ENCODE measurements at places on chromosomes 5 and 9.
A peak's percentile ranks its signal among the peaks of the same experiment; 100 is the strongest.

DNA sequence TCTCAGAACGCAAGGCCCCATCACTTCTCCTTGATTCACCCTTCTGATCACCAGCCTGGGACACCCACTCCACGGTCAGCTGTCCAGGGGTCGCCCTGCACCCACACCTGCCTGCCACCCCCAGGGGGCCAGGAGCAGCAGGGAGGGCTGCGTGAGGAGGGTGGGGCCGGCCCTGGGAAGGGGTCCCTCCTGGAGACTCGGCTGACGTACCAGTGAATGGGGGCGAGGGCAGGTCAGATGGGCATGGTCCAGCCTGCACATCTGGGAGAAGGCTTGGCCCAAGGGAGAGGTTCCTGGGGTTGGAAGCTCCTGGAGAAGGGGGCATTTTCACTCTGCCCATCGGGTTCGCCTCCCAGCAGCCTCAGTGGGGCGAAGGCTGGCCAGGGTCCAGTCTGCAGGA is 21.8 kb upstream of the SARDH start:
- no peak for DNase-seq

GRCh38 chr9:126894052-126894603 is 20.5 kb upstream of the RALGPS1 start:
- DNase-seq: no peak

DNA sequence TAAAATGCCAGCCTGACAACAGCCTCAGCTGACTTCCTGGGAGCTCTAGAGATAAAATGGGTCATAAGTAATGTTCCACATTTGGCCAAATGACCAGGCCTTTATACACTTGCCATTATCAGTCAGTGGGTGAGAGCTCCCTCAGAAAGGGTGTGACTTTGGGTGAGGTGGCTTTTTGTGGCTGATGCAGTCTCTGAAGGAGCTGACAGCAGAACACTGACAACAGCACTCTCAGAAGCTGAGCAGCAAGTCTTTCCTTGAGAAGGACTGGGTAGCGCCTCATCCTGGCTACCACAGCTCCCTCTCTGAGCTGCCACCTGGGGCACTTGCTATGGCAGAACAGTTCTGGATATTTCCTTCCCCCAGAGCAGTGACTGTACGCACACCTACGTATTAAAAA is 22.0 kb upstream of the GNAQ start:
- no peak for DNase-seq

DNA sequence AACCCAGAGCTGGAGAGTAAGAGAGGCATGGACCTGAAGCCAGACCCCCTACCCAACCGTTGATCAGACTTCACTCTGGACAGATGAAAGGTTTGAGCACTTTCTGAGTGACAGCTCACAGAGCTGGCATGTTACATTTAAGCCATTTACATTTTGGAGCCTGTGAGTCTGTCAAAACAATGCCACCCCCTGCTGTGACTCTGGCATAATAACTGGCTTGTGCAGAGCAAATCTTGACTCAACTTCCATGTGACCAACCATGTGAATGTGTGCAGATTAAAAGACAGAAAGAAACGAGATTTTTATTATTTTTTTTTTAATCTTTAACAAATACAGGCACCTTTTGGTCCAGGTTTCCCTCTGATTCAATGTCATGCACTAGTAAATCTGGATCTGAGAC is 48.5 kb downstream of the MFAP3 start:
- no peak for DNase-seq

DNA sequence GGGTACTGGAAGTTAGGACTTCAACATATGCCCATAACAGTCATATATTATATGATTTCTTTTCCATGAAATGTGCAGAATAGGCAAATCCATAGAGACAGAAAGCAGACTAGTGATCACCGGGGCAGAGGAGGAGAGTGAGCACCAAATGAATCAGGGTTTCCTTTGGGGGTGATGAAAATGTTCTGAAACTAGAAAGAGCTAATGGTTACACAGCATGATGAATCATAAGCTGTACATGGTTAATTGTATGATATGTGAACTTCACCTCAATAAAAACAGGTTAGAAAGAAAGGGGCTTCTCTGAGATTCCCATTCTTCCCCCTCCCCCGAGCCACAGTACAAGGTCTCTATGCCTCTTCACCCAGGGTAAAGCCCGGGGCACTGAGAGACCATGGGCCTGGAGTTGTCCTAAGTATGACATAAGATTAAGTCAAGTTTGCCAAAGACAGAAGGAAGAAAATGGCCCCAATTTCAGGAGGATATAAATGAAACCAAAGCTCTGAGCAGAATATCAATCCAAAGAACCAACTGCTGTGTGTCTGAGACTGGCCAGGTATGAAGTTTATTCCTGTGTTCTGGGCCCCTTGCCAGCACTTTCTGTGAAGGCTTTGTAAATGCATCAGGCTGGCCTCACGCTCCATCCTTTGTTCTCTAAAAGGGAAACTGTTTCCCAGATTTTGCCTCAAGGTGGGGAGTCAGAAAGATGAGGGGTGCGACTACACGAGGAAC is 243.8 kb downstream of the CDK5RAP2 start:
- DNase-seq: no peak

DNA sequence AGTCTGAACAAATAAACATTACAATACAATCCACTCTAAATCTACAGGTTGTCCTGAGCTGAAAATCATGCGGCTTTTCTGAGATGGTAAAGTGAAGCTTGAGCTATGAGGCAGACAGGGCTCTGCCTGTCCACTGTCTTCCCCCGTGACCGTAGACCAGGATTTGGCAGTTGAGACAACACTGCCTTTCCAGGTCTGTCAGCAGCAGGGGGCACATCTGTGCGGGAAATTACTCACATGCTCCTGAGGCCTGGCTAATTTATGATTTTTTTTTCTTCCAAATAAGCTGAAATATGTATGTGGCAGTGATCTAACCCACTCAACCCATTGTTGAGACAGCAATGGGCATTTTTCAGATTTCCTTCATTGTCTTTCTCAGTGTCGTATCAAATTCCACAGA is 307.9 kb downstream of the FBXL7 start:
- DNase-seq: no peak

DNA sequence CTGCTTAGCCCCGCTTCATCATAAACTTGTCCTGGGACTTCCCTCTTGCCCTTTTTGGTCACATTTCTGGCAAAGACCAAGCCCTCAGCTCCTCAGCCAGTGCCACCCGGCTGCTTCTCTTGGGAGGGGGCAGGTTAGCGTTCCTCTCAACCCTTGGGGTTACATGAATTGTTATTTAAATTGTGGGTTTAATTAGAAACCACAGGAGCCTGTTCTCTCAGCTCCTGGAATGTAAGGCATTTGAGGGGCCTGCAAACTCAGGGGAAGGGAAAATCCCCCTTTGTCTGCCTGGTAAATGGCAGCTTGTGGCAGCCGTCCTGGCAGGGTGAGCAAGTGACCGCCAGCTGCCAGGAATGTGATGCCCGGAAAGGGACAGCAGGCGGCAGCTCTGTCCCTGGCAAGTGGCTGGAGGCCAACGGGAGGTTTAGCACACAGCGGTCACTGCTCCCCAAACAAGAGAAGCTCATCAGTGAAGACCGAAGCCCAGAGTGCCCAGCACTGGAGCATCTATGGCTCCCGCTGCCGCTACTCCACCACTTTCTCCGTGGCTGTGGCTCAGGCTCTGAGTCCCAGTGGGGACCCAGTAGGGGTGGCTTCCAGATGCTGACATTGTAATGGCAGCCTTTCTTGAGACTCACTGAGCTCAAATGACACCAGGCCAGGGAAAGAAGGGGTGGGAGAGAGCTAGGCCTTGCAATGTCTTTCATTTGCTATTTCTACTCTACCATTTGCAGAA is 51.7 kb downstream of the SHB start:
- no peak for DNase-seq

DNA sequence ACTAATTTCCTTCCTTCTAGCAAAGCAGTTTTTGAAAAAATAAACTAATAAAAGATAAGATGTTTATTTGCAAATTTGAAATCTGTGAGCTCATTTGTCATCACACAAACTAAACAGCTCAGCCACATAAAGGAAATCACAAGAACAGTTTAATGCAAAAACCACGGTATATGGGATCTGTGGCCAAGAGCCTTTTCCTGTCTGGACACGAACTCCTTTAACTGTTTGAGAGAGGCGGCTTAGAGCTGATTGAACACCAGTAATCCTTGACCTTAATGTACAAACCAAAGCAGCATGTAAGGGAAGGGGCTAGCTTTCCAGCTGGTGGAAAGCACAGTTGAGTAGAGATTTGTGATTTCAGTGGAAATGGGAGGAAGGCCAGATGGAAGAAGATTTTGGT is 66.3 kb upstream of the SPINK5 start:
- DNase-seq: no peak

GRCh38 chr5:55601204-55601618 is 66.4 kb upstream of the PLPP1 start:
- peak; percentile 35 for DNase-seq

DNA sequence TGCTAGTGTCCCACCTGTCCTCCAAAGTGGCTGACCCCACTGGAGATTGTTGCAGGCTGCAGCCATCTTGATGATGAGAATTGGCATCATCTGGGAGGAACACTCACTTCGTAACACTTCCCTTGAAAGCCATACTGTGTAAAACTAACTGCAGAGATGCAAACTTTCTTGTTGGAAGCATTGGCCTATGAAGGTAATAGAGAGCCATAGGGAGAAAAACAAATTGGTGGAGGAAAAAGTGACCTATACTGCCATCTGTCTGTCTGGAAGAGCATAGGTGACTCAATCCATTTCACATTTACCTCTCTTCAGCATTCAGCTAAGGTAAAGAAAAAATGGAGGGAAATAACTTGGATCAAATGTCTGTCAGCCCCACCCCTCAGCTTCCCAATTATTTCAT is 473.4 kb downstream of the NTRK2 start:
- DNase-seq: no peak

- DNase-seq: no peak
Observed at GRCh38 chr9:36827593-36827992, 206.5 kb downstream of the PAX5 start.

- DNase-seq: no peak
Observed at GRCh38 chr9:112364761-112365160, 15.1 kb upstream of the HSDL2 start.

GRCh38 chr9:91056917-91057316 is 255.3 kb downstream of the SYK start:
- no peak for DNase-seq

- peak; percentile 32 for DNase-seq
Observed at GRCh38 chr9:32968101-32969011, 33.1 kb downstream of the APTX start.

DNA sequence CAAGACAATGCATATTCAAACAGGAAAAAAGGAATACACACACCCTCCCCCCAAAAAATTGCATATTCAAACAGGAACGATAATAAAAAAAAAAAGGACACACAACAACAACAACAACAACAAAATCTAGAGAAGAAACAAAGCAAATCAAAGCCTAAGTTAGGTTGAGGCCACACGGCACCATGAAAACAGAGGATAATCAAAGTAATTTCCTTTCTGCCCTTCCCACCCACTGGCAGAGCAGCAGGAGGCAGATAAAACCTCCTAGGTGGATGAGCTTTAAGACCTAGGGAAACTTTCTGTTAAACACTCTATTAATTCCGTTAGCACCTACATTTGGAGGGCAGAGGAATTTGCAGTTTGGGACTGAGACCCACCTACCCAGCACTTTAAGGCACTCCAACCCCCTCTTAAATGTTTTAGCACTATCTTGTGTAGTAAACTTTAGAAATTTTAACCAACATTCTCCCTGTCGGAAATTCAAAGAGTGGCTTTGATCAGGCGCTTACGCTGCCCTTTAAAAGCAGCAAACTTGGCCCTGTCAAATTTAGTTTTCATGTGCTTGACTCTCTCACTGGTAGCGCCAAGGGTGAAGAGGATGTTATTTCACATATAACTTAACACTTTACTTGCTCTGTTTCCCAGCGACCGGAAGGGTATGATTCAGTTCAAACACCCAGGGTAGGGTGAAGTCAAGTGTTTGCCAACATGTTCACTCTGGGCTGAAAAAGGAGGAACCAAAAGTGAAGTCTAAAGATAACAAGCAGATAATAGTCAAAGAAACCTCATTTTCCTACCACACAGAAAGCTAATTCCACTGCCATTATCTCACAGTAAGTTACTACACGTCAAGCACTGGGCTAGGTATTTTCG is 9.2 kb downstream of the ENC1 start:
- DNase-seq: no peak

- no peak for DNase-seq
Observed at GRCh38 chr9:1960342-1961042, 54.7 kb upstream of the SMARCA2 start.

GRCh38 chr9:107222020-107222522 is 61.0 kb upstream of the RAD23B start:
- DNase-seq: no peak

DNA sequence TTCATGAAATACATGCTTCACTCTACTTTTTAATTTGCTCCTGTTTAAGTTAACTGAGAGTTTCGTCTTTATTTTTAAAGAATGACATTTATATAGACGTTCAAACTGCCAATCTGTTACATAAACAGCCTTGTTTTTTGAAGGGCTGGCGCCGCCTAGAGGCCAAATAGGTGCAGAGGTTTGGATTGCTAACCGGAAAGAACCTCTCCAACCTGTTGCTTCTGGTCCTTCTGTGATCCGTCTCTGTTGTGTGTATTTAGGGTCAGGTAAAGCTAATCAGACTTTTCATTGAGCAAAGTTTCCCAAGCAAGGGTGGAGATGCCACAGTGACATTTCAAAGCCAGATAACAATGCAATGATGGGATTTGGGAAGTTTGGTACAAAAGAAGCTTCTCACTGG is 39.5 kb upstream of the GLIS3 start:
- DNase-seq: peak; percentile 72

DNA sequence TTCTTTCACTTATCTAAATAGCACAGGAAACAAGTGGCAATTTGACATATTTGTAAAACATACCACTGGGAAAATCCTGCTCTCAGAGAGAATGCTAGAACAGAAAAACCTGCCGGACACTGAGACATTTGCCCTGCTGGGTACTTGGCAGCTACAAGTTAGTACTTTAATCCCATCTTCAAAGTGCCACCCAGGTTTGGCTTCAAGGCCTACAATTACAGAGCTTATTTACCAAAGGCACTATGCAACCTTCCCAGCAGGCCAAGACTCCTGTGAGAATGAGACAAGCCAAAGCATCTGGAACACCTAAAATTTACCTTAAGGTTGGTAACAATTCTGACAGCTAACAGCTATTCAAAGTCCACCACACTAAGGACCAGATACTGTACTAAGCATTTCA is 78.3 kb downstream of the TSSK1B start:
- no peak for DNase-seq

GRCh38 chr9:69986970-69987369 is 56.7 kb upstream of the MAMDC2 start:
- DNase-seq: no peak

DNA sequence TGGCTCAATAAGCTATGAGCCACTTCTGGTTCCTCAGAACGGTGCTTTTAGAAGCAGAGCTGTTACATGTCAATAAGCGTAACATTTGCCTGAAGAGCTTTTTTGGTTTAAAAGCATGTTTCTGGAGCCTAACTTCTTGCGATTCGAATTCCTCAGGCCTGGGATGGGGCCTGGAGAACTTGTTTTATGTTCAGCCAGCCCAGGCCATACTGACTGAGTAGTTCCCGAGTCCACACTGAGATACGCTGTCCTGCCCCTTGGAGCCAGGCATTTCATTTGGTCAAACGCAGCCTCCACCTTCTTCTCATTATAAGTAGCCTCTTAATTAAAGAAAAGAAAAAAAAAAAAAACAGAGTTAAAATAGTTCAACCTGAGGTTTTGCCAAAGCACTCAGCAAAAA is 260.6 kb upstream of the ANKRD55 start:
- DNase-seq: no peak

- no peak for DNase-seq
Observed at GRCh38 chr9:12684974-12685373, 8.2 kb upstream of the TYRP1 start.
